ENCODE measurements at places on chromosomes 2 and 18. TPM values are rescaled to one million over a fixed set of nuclear protein-coding genes. Genes with fewer than 3 reads are reported as not detected.

MARCHF4 gene
- not detected for total RNA-seq

MEIS1 gene
- not detected for total RNA-seq

RNF144A gene
- 40.1 TPM for total RNA-seq

EVX2 gene
- not detected for total RNA-seq

RAB27B gene
- total RNA-seq = 2.5 TPM

SLC11A1 gene
- 4.9 TPM for total RNA-seq

DNMT3A gene
- total RNA-seq = 57.1 TPM

GALNT5 gene
- total RNA-seq = not detected

GBX2 gene
- not detected for total RNA-seq

EGR4 gene
- total RNA-seq = 0.17 TPM

GRCh38 chr2:162938387-162938786, 99.8 kb upstream of the KCNH7 start:
- H3K4me3 ChIP-seq = no peak overlapping the region
- H3K4me1 ChIP-seq = no peaks in the 10 kb centered on the region
- no peak overlapping the region for H3K27ac ChIP-seq
- no peaks in the 10 kb centered on the region for H3K27me3 ChIP-seq
- no peaks in the 10 kb centered on the region for H3K36me3 ChIP-seq

GRCh38 chr18:22069916-22070315, 99.5 kb upstream of the GATA6 start:
- no peak overlapping the region for H3K27ac ChIP-seq
- no peak for DNase-seq
- no peak overlapping the region for H3K4me3 ChIP-seq
- no peaks in the 10 kb centered on the region for H3K27me3 ChIP-seq
- no peaks in the 10 kb centered on the region for H3K4me1 ChIP-seq

- H3K4me1 ChIP-seq = peaks cover 5% of the 10 kb centered on the region
- no peaks in the 10 kb centered on the region for H3K36me3 ChIP-seq
- H3K27ac ChIP-seq = no peak overlapping the region
- no peak for DNase-seq
- H3K4me3 ChIP-seq = no peak overlapping the region
- no peaks in the 10 kb centered on the region for H3K27me3 ChIP-seq
Observed at GRCh38 chr2:241465543-241465942, 42.8 kb downstream of the STK25 start.

DNA sequence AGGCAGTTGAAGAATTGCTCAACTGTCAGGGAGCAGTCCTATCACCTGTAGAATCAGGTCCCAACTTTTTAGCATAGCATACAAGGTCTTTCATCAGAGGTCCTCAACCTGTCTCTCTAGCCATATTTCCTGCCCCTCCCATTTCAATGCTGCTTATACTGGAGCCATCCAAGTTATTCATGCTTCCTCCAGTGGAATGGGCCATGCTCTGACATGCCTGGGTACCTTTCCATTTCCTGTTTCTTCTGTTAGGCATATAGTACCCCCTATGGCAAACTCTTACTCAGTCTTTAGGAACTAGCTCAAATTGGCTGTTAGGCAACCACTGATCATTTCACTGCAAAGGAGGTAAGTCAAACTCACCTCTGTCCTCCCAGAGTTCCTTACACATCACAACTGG, 51.0 kb upstream of the ABCA12 start:
- no peak overlapping the region for H3K27ac ChIP-seq
- no peaks in the 10 kb centered on the region for H3K4me1 ChIP-seq

DNA sequence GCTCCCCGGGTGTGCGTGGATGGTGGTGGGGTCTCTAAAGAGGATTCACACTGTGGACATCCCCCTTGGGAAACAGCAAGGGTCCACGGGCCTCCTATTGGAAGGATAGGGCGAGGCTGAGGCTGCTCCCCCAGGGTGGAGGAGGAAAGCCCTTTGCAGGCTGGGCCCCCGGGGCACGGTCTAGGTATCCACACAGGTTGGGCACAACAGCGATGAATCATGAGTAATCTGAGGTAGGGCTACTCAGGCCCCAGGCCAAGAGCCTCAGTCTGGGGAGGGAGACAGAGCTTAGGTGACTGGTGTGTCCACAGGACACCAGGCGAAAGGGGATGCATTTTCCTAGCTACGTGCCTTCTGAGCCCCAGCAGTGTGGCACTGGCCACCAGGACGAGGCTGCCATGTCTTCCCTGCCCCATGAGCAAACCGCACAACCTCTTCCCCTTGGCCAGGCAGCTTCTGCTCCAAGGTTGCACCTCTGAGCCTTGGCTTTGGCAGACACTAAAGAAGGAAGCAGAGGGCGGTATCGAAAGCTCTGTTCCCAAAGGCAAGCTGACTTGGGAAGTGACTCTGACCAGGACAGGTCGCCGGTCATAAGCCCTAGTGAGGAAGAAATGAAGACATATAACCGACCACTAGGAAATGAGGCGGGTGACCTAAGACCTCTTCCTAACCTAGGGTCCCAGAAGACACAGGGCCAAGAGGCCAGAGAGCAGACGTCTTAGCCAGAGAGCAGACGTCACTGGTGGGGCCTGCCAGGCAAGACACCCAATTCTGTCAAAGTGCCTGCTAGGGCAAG, 14.6 kb upstream of the SEMA4C start:
- no peaks in the 10 kb centered on the region for H3K36me3 ChIP-seq
- no peak overlapping the region for H3K27ac ChIP-seq
- DNase-seq = no peak
- H3K4me1 ChIP-seq = peaks cover 15% of the 10 kb centered on the region
- H3K4me3 ChIP-seq = no peak overlapping the region
- H3K27me3 ChIP-seq = no peaks in the 10 kb centered on the region

DNA sequence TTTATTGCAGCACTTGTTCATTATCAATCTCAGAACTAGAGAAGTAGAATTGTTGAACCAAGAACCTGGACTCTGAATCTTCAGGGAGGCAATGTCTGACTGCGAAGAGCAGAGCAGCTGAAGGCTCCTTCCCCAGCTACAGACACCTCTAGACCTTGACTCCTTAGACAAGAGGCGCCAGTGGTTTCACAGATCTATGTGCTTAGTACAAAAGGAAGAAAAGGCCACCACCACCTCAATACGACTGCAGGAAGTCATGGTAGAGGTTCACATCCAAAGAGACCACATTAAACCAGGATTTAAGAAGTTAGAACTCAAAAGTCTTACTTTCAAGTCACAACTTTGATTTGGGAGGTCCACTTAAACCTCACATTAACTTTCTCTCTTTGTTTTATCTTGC, 158.1 kb upstream of the VRK2 start:
- H3K4me3 ChIP-seq = no peak overlapping the region
- H3K4me1 ChIP-seq = no peaks in the 10 kb centered on the region
- H3K27ac ChIP-seq = no peak overlapping the region
- no peaks in the 10 kb centered on the region for H3K27me3 ChIP-seq
- DNase-seq = no peak

- H3K27ac ChIP-seq = no peak overlapping the region
- no peak for DNase-seq
- H3K4me1 ChIP-seq = no peaks in the 10 kb centered on the region
- peaks cover 8% of the 10 kb centered on the region for H3K36me3 ChIP-seq
- no peak overlapping the region for H3K4me3 ChIP-seq
Observed at GRCh38 chr18:35478520-35479435, 19.0 kb downstream of the INO80C start.

DNA sequence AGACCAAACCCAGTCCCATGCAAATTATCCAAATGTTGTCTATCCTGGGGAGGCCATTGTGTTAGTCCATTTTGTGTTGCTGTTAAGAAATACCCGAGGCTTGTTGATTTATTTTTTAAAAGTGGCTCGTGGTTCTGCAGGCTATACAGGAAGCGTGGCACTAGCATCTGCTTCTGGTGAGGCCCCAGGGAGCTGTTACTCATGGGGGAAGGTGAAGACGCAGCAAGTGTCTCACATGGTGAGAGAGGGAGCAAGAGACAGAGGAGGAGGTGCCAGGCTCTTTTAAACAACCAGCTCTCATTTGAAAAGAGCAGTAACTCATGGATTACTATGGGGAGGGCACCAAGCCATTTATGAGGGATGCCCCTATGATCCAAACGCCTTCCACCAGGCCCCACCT, 80.3 kb upstream of the ARL4C start:
- H3K36me3 ChIP-seq = no peaks in the 10 kb centered on the region
- no peaks in the 10 kb centered on the region for H3K4me1 ChIP-seq
- H3K4me3 ChIP-seq = no peak overlapping the region
- peaks cover 9% of the 10 kb centered on the region for H3K27me3 ChIP-seq
- no peak overlapping the region for H3K27ac ChIP-seq

GRCh38 chr2:186749219-186749618, 55.4 kb downstream of the FAM171B start:
- no peaks in the 10 kb centered on the region for H3K4me1 ChIP-seq
- no peak overlapping the region for H3K27ac ChIP-seq
- DNase-seq = no peak
- H3K4me3 ChIP-seq = no peak overlapping the region

DNA sequence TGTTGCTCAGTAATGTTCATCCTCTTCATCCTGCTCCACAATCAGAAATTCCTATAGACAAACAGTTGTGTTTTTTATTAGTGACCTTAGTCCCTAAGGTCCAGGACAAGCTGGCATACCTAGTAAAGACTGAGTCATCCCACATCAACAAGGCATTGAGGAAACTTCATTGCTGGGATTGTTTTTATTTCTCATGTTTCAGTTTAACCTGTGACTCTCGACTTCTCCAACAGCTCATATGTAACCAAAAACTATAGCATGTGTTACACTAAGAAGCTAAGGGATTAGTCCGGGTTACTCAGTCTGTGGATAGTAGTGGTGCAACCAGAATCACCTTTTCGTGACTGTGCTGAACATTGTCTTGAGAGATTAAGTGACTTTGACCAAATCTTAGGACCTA, 292.1 kb downstream of the RDH14 start:
- no peaks in the 10 kb centered on the region for H3K27me3 ChIP-seq
- no peak overlapping the region for H3K27ac ChIP-seq
- H3K36me3 ChIP-seq = no peaks in the 10 kb centered on the region
- H3K4me1 ChIP-seq = no peaks in the 10 kb centered on the region
- no peak overlapping the region for H3K4me3 ChIP-seq

GRCh38 chr18:68288408-68288807, 426.5 kb downstream of the TMX3 start:
- no peak overlapping the region for H3K27ac ChIP-seq
- H3K36me3 ChIP-seq = no peaks in the 10 kb centered on the region
- DNase-seq = no peak
- no peaks in the 10 kb centered on the region for H3K4me1 ChIP-seq
- H3K4me3 ChIP-seq = no peak overlapping the region

DNA sequence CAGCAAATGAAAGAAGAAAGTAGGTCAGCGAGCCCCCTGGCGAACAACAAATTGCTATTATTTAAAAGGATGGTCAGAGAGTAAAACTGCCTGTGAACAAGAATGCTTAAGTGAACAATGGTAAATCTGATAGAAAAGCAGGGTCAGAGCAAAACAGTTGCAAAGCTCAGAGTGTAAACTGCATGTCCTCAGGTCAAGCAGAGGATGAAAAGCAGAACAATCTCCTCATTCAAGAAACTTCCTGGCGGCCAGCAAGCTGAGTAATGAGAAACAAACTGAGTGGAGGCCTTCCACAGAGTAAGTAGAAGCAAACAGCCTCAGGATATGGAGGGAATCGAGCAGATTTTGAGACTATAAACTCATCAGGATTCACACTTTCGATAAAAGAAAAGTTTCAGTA, 117.9 kb downstream of the PPP1R1C start:
- DNase-seq = no peak
- no peaks in the 10 kb centered on the region for H3K27me3 ChIP-seq
- no peak overlapping the region for H3K4me3 ChIP-seq
- no peaks in the 10 kb centered on the region for H3K36me3 ChIP-seq
- H3K27ac ChIP-seq = no peak overlapping the region

DNA sequence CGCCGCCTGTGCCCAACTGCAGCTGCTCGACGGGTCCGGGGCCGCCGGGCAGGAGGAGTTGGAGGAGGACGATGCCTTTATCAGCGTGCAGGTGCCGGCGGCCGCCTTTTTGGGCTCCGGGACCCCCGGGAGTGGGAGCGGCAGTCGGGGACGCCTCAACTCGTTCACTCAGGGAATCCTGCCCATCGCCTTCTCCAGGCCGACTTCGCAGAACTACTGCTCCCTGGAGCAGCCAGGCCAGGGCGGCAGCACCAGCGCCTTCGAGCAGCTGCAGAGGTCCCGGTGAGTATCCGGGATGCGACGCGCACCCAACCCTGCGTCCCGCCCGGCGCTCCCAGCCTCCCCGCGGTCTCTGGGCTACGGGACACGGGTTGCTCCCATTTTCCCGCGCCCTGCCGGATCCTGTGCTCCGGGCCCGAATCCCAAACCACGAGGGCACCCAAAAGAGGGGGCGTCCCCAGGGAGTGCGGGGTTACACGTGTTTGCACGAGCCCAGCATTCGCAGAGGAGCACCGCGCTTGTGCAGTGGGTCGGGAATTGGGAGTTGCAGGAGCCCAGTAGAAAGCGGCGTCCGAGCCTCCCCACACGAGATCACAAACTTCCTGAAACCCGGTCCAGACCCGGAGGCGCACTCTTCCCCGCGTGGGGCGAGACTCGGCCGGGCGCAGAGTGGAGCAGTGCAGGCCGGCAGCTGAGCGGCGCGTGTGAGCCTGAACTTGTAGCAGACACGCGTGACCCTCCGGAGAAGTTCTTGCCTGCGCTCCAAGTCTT, 1.2 kb downstream of the CABLES1 start:
- DNase-seq = no peak
- no peak overlapping the region for H3K27ac ChIP-seq
- H3K4me1 ChIP-seq = peaks cover 19% of the 10 kb centered on the region
- H3K27me3 ChIP-seq = peaks cover 44% of the 10 kb centered on the region
- peak overlapping the region; percentile 19 for H3K4me3 ChIP-seq

DNA sequence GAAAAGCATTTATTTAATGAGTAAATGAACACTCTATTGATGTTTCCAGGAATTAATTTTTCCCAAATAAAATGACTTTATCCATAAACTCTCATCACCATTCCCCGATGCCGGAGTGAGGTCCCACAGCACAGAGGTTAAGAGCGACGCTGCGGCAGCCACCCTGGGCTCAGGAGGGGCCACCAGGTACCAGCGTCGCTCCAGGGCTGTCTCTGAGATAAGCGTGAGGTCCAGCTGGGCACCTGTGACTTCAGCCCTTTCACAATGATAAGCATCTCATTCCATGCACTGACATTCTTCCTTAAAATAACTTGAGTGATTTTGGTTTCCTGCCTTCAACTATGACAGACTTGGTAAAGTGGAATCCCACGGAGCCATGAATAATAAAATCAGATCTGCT, 182.1 kb downstream of the TWIST2 start:
- no peak for DNase-seq
- no peak overlapping the region for H3K4me3 ChIP-seq
- H3K27ac ChIP-seq = no peak overlapping the region

DNA sequence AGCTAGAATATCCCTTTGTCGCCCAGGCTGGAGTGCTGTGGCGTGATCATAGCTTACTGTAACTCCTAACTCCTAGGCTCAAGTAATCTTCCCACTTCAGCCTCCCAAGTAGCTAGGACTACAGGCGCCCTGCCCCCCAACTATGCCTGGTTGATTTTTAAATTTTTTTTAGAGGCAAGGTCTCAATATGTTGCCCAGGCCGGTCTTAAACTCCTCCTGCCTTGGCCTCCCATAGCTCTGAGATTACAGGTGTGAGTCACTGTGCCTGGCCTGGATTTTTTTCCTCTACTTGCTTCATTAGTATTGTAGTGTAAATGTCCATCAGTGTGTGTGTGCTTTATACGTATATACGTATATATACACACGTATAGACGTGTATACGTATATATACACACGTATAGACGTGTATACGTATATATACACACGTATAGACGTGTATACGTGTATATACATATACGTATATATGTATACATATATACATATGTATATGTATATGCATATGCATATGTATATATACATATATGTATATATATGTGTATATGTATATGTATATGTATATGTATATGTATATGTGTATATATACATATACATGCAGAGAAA, 124.4 kb downstream of the DIS3L2 start:
- H3K27ac ChIP-seq = no peak overlapping the region
- peaks cover 14% of the 10 kb centered on the region for H3K36me3 ChIP-seq
- H3K27me3 ChIP-seq = no peaks in the 10 kb centered on the region
- H3K4me1 ChIP-seq = no peaks in the 10 kb centered on the region

Data from CD4-positive, alpha-beta T cell (primary cell).